Stimulated activated CD4-positive, alpha-beta T cell treated with anti-CD3 and anti-CD28 coated beads, Interleukin-1b, Interleukin-23, amount 100 ng/mL, for 48 hours (primary cell): ENCODE measurements at places on chromosomes 5 and 9.

DNA sequence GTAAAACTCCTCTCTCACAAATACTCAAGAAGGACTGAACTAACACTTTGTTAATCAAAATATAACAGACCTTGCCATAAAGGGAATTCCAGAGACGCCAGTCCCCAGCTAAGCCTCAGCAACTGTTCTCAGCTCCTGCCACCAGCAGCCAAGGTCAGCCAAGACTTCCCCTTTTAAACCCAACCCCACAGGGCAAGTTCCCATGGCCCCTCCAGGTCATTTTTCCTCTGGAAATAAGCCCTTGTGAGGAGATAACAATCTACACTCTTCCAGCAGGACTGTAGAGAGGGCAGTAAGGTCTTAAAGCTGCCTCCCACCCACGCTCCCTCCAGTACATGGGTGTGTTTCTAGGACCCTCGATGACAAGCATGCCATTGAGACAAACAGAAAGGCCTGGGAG is 78.3 kb downstream of the DPYSL3 start:
- no peak for DNase-seq

DNA sequence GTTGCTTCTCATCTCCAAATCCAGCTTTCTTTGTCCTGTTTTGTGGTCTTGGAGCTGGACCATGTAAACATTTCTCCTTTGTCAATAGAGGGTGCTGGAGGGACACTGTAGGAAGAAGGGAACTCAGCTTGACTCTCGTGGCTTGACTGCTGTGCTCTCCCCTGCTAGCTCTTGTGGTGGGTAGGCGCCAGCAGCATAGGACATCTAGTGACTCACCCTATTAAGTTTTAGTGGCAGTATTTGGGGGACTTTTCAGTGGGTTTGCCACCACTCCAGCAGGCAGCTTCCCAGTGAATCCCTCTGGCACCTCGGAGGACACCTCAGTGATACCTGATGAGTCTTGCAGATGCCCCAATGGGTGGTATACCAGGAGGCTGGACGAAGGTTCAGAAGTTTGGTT is 97.8 kb downstream of the TSSK1B start:
- no peak for DNase-seq

GRCh38 chr9:133106511-133107244 is 14.4 kb downstream of the RALGDS start:
- no peak for DNase-seq

GRCh38 chr9:113675475-113675941 is 200.6 kb upstream of the ZNF618 start:
- no peak for DNase-seq

GRCh38 chr5:174057206-174057605 is 11.7 kb downstream of the NSG2 start:
- DNase-seq, result no peak

DNA sequence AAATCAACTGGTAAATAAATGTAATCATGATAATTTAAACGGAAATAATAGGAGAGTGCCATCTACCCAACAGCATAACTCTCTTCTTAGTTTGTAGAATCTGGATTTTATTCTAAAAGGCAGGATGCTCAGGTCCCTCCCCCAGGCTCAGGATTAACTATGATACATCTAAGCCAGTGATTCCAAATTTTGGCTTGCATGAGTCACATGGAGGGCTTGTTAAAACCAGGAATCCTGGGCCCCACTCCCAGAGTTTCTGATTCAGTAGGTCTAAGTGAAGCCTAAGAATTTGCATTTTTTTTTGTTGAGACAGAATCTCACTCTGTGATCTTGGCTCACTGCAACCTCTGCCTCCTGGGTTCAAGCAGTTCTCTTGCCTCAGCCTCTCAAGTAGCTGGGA is 62.3 kb upstream of the ZFR start:
- no peak for DNase-seq

GRCh38 chr9:70639853-70640814 is 225.7 kb upstream of the KLF9 start:
- DNase-seq, result no peak

- DNase-seq, result no peak
Observed at GRCh38 chr5:157563373-157563928, 12.1 kb downstream of the ADAM19 start.

DNA sequence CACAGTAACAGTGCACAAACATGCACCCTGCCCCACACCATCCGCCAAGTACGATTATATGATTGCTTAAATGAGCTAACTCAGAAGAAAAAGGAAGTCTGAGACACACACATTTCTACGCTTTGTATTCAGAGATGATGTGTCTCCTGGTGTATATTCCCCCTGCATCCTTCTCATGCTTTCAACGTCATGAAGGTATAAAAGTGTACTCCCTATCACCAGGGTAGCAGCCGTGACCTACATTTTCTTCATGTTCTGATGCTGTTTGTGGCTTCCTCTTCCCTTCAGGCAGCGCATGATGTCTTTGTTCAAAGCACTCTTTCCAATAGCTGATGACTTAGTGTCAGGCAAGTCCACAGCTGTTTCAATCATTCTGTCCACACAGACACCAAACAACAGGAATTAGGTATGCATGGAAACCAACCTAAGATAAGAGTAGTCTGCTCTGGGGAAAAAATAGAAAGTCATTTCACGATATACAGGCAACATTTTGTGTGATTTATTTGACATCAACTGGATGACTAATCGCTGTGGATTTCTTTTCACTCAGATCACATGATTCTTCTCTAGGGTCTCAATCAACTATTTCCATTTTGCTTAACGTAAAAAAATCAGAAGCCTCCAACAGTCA is 269.4 kb upstream of the PTGER4 start:
- peak; percentile 79 for DNase-seq

DNA sequence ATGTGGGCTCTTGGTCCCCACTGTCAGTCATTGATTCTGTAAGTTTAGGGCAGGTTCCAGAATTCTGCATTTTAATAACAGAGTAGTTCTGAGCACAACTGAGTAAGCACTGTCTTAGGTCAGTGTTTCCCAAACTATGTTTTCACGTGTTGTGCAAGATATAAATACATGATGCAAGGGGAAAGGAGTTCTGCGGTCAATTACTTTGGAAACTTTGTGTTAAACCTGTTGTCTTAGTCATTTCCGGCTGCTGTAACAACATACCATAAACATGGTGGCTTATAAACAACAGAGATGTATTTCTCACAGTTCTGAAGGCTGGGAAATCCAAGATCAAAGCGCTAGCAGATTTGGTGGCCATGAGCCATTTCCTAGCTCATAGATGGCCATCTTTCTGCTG is 69.8 kb downstream of the EQTN start:
- no peak for DNase-seq

GRCh38 chr5:67511911-67512310 is 315.3 kb upstream of the CD180 start:
- DNase-seq, result no peak

DNA sequence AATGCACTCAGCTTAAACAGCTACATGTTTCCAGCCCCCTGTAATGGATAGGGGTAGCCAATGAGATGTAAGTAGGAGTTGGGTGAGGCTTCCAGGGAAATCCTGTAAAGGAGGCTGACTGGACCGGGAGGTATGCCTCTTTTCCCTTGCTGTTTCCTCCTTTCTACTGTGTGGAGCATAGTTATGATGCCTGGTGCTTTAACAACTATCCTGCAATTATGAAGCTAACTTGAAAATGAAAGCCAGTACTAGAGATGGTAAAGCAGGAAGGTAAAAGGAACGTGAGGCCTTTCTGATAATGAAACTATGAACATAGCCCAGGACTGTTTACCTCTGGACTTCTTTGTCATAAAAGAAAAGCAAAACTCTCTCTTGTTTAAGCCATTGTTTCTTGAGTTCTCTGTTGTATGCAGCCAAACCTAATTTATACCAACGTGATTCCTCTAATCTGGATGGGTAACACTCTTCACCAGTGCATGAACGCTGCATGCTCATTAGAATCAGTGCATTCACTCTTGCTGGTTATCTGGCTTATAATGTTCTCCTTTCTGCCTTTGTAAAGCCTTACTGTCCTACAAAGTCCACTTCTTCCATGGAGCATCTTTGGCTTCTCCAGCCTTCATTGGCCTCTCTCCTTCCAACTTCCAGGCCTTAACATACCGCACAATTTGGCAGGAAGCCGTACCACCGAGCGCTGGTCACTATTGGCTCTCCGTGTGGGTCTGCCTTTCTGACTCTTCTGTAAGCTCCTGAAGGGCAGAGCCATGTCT is 8.3 kb upstream of the ARHGEF28 start:
- no peak for DNase-seq

- no peak for DNase-seq
Observed at GRCh38 chr5:107313098-107313497, 357.6 kb downstream of the EFNA5 start.

DNA sequence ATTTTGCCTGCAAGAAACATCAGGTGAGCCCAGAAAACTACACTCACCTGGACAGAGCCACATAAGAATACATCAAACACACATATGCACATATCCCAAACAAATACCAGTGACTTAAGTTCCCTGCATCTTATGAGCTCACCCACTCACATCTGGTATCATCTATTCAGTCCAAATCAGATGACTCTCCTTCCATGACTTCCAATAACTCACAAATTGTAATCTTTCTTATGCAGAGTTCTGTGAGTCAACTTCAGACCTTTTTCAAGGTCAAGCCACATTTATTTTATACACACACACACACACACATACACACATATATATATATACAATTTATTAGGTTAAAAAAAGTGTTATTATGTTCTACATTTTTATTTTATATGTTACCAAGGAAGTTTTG is 1711.9 kb upstream of the CDH9 start:
- no peak for DNase-seq

DNA sequence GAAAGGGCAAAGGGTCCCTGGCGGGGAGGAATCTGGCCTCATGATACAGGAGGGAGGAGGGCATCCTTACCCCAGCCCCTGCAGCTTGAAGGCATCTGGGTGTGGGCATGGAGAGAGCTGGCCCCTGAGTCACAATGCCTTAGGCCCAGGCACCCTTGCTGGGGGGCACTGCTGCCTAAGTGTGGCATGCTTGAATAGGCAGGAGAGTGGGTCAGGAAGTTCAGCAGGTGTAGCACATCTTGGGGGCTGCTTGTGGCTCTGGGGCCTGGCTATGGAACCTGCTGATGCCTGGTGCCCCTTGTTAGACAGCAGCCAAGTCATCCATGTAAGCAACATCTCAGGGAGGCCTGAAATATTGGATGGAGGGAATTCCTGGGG is 63.1 kb downstream of the HSPA4 start:
- DNase-seq, result no peak

DNA sequence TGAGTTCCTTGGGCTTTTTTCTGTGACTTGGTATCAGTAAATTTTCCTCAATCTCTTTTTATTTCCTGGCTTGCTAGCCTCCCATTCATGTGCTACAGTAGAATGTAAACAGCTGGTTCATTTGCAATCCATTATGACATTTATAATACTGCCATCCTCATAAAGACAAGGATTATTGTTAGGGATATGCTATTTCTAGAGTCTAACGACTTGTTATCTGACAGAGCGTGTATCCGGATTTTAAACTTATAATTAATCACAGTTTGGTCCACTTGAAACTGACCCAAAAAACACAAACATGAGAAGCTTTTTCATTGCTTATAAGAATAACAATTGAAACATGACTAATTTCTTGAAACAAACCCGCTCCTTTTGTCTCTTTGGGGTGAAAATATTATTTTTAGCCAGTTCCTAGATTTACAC is 585.8 kb downstream of the TLE4 start:
- no peak for DNase-seq

GRCh38 chr5:159094745-159095144 is 5.0 kb downstream of the EBF1 start:
- peak; percentile 65 for DNase-seq

DNA sequence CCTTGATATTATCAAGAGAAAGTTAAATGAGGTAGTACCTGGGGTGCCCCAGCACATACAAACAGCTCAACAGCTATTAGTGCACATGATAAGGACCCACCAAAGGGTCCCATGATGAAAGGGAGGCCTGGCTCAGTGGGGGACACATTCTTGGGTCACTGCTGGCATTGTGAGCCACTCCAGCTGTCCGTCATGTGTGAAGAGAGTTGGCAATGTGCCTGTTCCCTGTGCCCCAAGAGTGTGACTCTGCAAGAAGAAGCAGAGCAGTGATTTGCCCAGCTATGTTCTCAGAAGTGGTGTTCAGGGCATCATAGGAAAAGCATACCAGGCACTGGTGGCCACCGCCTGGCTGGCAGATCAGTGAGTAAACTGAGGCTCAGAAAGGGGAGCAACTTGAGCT is 37.1 kb upstream of the TDRD7 start:
- no peak for DNase-seq

DNA sequence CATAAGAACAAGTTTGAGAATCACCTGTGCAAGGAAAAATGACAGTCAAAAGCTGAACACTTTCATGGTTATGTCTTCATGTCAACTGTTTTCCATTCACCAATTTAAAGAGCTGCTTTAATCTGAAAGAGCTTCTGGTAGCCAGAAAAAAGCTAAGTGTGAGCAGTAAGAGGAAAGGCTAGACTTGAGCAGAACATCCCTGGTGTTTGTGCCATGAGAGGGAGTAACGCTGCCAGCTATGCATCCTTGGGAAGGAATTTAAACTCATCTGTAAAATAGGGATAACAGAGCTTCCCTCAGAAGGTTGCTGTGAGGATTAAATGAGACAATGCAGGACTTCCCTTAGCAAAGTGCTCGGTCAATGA is 193.7 kb downstream of the MAPKAP1 start:
- DNase-seq, result no peak

DNA sequence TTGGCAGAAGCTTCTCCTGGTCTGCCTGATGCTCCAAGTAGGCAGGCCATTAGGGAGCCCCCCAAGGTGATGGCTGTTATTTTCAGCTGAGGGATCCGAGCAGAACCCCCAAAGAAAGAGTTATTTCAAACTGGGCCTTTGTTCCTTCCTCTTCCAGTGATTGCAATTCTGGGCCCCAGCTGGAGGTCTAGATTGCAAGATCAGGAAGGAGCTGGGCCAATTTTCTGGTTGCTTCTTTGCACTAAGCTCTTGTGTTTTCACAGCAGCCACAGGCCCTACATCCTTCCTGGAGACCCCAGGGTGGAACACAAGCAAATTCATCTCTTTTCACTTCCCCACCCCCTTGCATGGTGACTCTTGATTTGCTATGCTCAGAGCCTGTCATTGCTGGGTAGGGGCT is 215.0 kb downstream of the SEMA6A start:
- no peak for DNase-seq

DNA sequence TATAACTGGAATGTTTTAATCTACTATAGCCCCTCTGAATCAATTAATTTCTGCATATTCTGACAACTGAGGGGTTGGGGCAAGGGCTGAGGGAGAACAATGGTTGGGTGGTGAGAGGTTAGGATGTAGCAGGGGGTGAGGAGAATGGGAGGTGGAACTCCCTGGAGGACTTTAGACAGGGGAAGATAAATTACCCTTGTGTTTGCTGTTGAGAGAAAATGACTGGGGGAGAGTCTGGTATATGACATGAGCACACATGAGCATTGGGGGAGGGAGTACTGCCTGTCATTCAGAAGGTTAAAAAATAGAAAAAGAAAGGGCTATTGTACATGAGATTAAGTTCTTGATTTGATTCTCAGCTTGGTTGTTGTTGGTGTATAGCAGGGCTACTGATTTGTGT is 37.2 kb upstream of the PAPPA start:
- no peak for DNase-seq
